Liver (tissue), 10 donors: ENCODE measurements at places on chromosomes 11 and 22. TPM values are rescaled to one million over a fixed set of nuclear protein-coding genes. Genes with fewer than 3 reads are reported as not detected.

Gene PHF21A
- total RNA-seq, result 8.5 TPM

Gene RAG2
- not detected for total RNA-seq

Gene ABTB2
- total RNA-seq, result 5.1 TPM

DNA sequence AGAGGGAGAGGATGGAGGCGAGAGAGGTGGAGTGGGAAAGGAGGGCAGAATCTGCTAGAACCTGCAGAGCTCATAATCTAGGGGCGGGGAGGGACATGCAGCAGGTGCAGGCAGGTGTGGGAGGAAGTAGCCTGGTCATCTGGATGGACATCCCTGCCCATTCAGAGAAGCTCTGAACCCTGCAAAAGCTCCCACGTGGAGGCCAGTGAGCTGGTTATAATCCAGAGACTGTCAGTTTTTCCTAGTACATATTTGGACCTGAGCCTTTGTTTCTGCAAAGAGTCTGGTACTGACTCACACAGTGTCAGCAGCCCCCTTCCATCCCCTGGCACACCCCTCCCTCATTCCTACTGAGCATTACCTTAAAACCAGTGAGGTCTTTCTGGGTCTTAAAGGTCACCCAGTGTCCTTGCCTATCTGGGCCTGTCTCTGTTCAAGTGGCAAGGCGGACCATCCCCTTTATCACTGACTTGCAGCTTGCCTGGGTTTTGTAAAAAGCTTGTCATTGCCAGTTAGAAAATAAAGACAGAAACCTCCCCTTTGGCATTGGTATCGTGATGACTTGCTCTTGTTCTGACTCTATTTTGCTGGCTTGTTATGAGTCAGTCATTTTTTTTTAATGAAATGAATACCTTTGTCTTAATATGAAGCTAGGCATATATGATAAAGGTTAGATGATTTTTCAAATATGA, 26.1 kb downstream of the PTPRJ start:
- H3K4me3 ChIP-seq, result no peak overlapping the region
- peaks cover 48% of the 10 kb centered on the region for H3K4me1 ChIP-seq

DNA sequence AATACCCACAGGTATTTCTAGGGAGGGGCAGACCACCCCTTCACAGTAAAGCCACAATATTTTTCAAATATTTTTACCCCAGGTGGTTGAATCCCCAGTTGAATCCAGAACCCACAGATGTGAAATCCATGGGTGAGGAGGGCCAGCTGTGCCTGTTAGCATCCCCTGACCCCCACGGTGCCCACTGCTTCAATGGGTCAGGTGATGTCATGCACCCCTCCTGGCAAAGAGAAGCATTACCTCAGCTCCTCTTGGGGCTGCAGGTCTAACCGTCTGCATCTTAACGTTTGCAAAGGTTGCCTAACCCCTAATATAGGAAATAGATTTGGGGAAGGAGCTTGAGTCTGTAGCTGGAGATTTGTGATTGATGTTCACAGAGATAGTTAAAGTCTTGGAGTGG, 24.7 kb upstream of the IL17RA start:
- H3K27me3 ChIP-seq, result no peaks in the 10 kb centered on the region
- H3K36me3 ChIP-seq, result no peaks in the 10 kb centered on the region
- H3K27ac ChIP-seq, result no peak overlapping the region
- no peak for DNase-seq

DNA sequence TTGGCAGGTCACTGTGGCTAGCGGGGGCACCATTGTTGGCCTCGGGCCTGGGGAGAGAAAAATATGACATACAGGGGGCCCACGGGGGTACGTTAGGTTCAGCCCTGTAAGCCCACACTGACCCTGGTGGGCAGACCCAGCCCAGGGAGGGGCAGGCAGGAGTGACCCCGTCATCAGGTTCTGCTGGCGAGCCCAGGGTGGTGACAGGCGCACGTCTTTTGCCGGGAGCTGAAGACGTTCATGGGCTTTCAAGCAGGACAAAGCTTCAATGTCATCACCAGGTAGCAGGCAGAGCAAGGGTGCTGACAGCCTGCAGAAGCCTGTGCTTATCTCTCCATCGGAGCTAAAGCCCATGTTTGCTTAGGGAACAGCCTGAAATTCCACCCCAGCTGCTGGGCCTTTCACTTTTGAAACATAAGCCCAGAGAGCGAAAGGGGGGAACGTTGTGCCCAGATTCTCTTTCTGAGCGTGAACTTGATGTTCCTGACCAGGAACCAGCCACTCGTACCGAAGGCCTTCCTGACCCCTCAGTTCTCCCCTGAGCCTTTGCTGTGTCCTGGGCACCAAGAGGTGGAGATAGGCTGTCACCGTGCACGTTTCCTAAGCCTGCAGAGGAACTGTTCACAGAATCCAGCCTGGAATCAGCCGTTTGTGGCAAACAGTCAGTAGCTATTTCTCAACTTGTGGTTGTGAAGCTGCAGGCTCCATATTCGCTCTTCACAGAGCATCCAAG, 74.0 kb upstream of the ATXN10 start:
- no peaks in the 10 kb centered on the region for H3K27me3 ChIP-seq
- no peak overlapping the region for H3K27ac ChIP-seq
- no peaks in the 10 kb centered on the region for H3K4me1 ChIP-seq
- no peaks in the 10 kb centered on the region for H3K36me3 ChIP-seq

DNA sequence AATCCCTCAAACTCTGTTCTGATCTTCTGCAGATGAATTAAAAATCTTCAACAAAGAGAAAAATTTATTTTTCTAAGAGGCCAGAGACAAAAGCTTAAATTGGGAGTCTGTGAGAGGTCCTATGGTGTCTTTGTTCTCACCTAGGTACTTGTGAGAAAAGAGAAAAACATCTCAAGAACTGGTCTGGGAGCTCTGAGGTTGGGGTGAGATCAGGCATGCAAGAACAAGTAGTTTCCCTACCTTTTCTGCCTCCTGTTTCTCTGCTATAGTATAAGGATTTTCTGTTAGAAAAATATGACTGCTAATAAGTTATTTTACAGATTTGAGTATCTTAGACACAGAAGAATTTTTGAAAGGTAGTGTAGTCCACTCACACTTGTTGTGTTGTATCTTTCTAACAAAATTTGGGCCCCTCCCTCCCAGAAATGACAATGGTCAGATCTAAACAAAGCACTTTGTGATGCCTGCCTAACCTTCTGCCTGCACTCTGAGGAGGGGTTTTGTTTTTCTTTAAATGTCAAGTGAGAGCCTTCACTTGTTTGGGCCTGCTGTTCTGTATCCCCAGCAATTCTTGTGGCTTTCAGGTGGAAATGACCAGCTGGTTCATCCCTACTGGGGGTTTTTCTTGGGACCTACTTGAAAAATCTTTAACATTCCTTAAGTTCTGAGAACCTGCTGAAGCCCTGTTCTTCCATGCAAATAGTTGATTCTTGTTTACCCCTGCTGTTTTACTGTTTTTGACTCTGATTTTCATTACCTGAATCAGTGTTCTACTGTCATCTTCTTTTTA, 13.6 kb upstream of the OR51S1 start:
- no peaks in the 10 kb centered on the region for H3K36me3 ChIP-seq
- no peaks in the 10 kb centered on the region for H3K4me1 ChIP-seq
- no peak overlapping the region for H3K4me3 ChIP-seq
- no peaks in the 10 kb centered on the region for H3K27me3 ChIP-seq
- DNase-seq, result no peak
- no peak overlapping the region for H3K27ac ChIP-seq
